Uterine smooth muscle cell (primary cell): ENCODE measurements at places on chromosomes 12 and 14. TPM values are rescaled to one million over a fixed set of nuclear protein-coding genes. Genes with fewer than 3 reads are reported as not detected.

Gene GZMH
- not detected in 2 replicates for total RNA-seq

Gene TMEM132D
- total RNA-seq, result 1.00 and 2.0 TPM in 2 replicates

Gene IFI27
- 23.8 and 28.6 TPM in 2 replicates for total RNA-seq

Gene TCL1B
- not detected in 2 replicates for total RNA-seq

Gene TRPV4
- total RNA-seq, result 0.66 and 2.2 TPM in 2 replicates

Gene RERGL
- not detected in 2 replicates for total RNA-seq
